ENCODE measurements at places on chromosomes 11 and 22.

GRCh38 chr11:793556-793955, 3.7 kb upstream of the CEND1 start:
- H3K27me3 ChIP-seq, result no peaks in the 10 kb centered on the region
- no peak for DNase-seq
- no peak overlapping the region for H3K4me3 ChIP-seq
- H3K4me1 ChIP-seq, result peaks cover 8% of the 10 kb centered on the region
- no peak overlapping the region for H3K27ac ChIP-seq

GRCh38 chr11:30919389-30920152, 333.4 kb upstream of the MPPED2 start:
- H3K4me1 ChIP-seq, result no peaks in the 10 kb centered on the region
- H3K27me3 ChIP-seq, result peaks cover 10% of the 10 kb centered on the region
- no peak overlapping the region for H3K27ac ChIP-seq
- no peak for DNase-seq
- no peak overlapping the region for H3K4me3 ChIP-seq

DNA sequence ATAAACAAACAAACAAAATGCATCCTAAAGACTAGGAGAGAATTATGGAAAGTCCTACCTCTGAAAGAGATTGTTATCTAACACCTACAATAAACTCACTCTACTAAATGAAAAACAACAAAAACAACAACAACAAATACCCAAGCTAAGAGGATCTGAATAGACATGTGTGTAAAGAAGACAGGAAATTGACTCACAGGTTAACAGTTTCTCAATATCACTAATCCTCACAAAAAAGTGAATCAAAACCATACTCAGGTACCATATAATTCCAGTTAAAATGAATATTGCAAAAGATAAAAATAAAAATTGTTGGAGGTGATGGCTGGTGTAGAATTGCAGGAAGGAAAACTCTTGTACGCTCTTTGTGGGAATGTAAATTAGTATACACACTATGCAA, 110.4 kb upstream of the TOP3B start:
- no peak overlapping the region for H3K4me3 ChIP-seq
- no peaks in the 10 kb centered on the region for H3K4me1 ChIP-seq
- H3K27ac ChIP-seq, result no peak overlapping the region
- no peaks in the 10 kb centered on the region for H3K36me3 ChIP-seq

GRCh38 chr11:61766353-61766841, 14.0 kb downstream of the MYRF start:
- H3K4me3 ChIP-seq, result no peak overlapping the region
- no peak overlapping the region for H3K27ac ChIP-seq
- DNase-seq, result no peak
- no peaks in the 10 kb centered on the region for H3K36me3 ChIP-seq

GRCh38 chr11:69640995-69641581, at the start of gene CCND1:
CCND1 (plus strand) TSS chr11:69641156; CDS start chr11:69641314, 158 bp downstream.
- H3K27ac ChIP-seq, result peak within 1 kb of the TSS; percentile 93
- peak; percentile 83 for DNase-seq
- peaks cover 37% of the 10 kb centered on the region for H3K4me1 ChIP-seq
- peaks cover 29% of the 10 kb centered on the region for H3K36me3 ChIP-seq
- H3K27me3 ChIP-seq, result no peaks in the 10 kb centered on the region
- H3K4me3 ChIP-seq, result peak within 1 kb of the TSS; percentile 99

GRCh38 chr11:8959546-8960166, 4.6 kb downstream of the TMEM9B start:
- peaks cover 10% of the 10 kb centered on the region for H3K4me1 ChIP-seq
- no peaks in the 10 kb centered on the region for H3K36me3 ChIP-seq
- H3K4me3 ChIP-seq, result no peak overlapping the region
- peak; percentile 30 for DNase-seq
- H3K27me3 ChIP-seq, result no peaks in the 10 kb centered on the region

DNA sequence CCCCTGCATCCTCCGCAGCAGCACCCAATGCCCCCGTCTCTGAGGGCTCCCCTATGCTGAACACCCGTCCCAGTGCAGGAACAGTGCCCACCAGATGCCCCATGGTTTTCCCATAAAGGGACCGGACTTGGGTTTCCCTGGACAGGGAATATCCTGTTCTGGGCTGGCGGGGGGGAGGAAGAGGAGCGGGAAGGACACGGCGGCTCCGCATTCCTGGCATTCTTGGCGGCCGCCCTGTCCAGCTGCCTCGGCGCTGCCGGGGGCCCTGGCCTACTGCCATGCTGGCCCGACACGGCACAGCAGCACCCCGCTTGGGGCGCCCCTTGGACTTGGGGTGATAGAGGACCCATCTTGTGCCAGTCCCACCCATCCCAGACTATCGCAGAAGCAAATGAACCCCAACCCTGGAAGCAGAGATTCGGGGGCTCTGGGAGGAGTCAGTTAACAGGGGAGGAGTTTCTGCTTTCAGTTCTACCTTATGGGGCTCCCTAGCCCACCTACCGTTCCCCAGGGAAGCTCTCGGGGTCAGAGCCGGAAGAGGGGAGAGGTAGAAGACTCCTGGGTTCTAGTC, 23.7 kb upstream of the CBX7 start:
- no peaks in the 10 kb centered on the region for H3K27me3 ChIP-seq
- H3K27ac ChIP-seq, result peak overlapping the region; percentile 72
- H3K36me3 ChIP-seq, result no peaks in the 10 kb centered on the region
- no peak overlapping the region for H3K4me3 ChIP-seq

GRCh38 chr11:72001834-72002591, 3.3 kb downstream of the IL18BP start:
- no peak overlapping the region for H3K27ac ChIP-seq
- H3K27me3 ChIP-seq, result no peaks in the 10 kb centered on the region
- H3K36me3 ChIP-seq, result 0 out of 2 replicates have a peak, but pooled peaks cover 11% of the 10 kb centered on the region
- H3K4me3 ChIP-seq, result no peak overlapping the region
- no peaks in the 10 kb centered on the region for H3K4me1 ChIP-seq
- no peak for DNase-seq

GRCh38 chr11:106482917-106483785, 405.7 kb downstream of the AASDHPPT start:
- peaks cover 44% of the 10 kb centered on the region for H3K4me1 ChIP-seq
- H3K27ac ChIP-seq, result peak overlapping the region; percentile 91
- peak; percentile 91 for DNase-seq
- H3K27me3 ChIP-seq, result no peaks in the 10 kb centered on the region
- H3K4me3 ChIP-seq, result peak overlapping the region; percentile 50
